ENCODE measurements at places on chromosomes 1 and 21.
A peak's percentile ranks its signal among the peaks of the same experiment; 100 is the strongest.

GRCh38 chr1:204136814-204137213 is 15.0 kb downstream of the ETNK2 start:
- no peak for DNase-seq

GRCh38 chr1:88216441-88216840 is 467.6 kb upstream of the PKN2 start:
- no peak for DNase-seq

DNA sequence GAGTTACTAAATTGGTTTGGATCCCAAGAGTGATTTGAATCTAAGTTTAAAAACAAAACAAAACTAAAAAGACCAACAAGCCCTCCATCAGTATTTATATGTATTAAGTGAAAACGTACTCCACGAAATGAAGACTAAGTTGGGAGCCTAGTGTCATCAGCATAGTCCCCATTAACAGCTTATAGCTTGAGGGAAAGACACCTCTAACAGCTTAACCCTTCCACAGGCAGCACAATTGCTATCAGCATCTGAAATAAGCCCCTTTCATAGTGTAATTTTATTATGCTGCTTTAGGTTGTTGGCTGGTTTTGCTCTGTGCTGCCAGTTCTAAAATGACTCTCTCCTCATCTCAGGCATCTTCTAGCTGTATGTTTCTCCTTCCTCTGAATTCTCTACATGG is 25.8 kb upstream of the ST6GALNAC5 start:
- no peak for DNase-seq

GRCh38 chr1:77797991-77798390 is 18.5 kb downstream of the MIGA1 start:
- DNase-seq: no peak

- no peak for DNase-seq
These were observed 215.1 kb downstream of the S1PR1 start for GRCh38 chr1:101451888-101452287.

DNA sequence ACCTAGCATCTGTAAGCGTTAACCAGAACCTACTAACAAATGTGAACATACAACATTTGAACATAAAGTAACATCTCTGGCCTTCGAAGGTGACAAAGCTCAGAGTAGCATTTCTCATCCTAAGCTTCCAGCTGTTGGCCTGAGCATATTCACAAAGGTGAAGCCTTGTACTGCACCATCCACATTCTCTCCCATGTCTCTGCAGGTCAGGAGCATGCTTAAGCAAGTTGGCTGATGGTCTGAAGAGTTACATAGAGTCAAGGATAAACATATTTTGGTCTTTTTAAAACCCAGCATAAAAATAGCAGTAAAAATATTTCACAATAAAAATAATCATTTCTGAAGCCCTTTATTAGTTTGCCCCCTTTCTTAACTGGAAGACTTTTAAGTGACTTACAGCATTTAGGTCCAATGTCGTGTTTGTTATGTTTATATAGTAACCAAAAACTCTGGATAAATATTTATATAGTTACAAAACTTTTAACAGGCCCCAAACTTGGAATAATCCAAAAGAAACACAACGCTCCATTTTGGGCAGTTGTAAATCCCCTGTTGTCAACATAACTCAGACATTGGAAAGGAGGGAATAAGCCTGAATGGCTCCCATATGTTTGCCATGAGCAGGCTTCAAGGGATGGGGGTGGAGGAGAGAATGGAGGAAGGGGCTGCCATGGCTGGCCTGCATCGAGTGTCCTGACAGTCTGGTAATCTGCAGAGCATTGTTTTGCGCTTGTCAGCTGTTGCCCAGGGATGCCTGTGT is 42.8 kb upstream of the ENAH start:
- no peak for DNase-seq

GRCh38 chr1:244335456-244335855 is 116.3 kb downstream of the ADSS2 start:
- no peak for DNase-seq

DNA sequence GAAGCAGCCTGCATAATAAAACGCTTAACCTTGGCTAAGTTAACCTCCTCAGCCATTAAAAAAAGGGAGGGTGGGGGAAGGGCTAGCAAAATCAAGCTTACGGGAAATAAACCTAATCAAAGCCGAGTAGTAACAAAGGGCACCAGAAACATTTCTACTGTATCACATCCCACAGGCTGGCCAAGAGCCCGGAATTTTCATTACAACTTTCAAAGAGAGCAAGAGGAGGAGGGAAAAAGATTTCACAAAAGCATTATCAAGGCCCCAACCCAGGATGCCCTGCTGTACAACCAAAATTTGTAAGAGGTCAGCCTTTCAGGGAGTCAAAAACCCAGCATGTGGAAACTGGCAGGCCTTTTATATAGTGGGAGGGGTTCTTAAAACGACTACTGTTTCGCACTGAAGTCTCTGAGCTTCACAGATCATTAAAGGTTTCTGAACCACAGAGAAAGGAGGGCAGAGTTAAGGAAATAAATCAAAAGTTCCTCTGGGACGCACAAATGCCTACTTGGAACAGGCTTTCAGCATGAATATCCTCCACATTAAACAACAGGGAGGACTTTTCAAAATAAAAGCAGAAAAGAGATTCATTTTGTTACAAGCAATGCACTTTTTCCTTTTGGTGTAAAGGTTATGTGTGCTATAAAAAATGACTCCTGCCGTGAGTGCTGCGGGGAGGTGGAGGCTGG is 90.4 kb downstream of the SLC45A1 start:
- peak; percentile 52 for DNase-seq

DNA sequence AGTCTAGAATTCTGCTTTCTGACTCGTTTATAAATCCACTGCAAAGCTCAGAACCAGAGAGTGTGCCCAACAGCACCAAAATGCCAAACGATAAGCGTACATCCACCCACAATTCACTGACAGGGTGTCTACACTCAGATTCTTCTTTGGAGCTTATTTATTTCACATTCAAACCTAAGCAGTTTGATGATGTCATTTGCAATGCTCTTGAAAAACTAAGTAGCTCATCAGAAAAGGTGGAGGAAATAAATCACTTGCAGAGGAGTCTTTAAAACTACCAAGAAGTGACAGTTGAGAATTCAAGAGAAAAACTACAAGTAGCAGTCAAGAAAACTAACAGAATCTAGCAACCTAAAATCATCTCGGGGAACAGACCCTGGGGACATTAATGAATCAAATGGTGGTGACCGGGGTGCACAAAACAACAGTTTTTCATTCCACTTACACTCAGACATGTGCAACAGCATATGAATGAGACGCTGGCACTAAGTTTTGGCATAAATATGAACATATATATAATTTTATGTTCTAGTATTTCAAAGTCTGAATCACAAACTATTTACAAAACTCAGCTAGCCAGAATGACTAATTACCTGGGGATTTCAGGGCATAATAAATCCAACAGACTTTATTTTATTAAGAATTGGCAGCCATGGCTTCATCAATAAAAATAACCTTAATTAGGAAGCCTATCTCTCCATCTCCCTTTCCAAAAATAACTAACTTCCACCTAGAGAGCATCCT is 119.4 kb downstream of the SIPA1L2 start:
- DNase-seq: no peak

GRCh38 chr1:157540852-157541251 is 11.5 kb downstream of the FCRL5 start:
- peak; percentile 1 for DNase-seq

DNA sequence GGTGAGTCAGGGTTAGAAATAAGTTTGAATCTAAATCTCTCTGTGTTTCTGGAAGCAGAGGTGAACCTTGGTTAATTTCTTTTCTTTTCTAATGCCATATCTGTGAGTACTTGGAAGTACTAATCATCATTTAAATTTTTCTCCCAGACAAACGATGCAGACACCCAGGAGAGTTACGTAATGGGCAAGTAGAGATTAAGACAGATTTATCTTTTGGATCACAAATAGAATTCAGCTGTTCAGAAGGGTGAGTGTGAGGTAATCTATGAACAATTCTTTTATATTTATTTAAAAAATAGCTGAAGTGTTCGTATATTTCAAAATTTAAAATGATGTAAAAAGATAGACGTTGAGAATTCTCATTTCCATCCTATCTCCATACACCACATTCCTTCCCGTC is 11.2 kb downstream of the C4BPA start:
- DNase-seq: no peak

DNA sequence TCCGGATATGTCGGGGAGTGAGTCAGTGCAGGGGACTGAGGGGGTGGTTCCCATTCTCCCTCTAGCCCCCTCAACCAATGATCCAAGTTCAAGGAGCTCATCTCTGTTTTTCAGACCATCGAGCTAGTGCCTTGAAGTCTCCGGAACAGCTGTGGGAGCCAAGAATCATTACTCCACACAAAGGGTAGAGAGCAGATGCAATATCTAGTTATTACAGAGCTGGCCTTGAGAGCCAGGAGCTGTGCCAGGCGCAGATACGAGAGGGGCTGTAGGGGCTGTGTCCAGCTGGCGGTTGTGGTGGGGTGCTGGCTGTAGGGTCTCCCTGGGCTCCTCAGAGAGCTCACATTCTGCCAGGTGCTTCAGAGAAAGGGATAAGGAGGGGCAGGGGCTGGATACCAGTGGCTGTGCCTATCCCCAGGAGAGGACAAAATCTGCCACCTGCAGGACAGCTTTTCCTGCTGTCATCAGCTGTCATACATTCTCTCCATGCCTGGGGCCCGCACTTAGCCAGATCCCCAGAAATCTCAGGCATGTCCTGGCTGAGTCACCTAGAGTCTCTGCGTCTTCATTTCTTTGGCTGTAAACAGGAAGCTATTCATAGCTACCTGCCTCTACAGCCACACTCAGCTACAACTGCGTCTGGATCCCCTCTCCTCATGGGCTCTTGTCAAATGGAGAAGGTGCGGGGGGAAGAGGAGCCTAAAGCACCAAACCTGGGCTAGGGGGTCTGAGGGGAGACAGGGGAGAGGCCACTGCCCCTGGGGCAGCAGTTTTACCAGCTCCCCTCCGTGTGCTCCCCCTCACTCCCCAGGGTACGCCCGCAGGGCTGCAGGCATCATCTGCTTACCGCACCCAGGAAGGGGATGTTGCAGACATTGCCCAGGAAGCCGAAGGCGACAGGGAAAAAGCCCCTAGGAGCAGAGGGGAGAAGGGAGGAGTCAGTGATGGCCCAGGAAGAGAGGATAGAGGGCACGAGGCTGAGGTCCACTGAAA is 2.4 kb upstream of the KISS1 start:
- DNase-seq: peak; percentile 88

DNA sequence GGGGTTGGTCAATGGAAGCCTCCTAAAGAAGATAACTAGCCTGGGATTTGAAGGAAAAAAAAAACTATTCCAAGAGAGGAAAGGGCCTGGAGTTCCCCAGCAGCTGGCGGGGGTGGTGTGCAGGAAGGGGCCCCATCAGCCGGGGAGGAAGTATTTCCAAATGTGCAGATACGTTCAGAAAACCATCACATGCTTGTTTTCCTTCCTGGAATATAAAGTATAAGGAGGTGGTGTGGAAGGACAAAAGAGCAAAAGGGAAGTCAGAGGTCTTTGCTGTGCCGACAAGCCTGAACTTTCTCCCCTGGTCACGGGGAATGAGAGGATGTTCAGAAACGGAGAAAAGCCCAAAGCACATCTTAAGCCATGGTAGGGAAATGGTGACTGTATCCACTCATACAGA is 72.0 kb upstream of the BACE2 start:
- no peak for DNase-seq
